GM19239 (cell line): ENCODE measurements at places on chromosomes 11 and 22.

DNA sequence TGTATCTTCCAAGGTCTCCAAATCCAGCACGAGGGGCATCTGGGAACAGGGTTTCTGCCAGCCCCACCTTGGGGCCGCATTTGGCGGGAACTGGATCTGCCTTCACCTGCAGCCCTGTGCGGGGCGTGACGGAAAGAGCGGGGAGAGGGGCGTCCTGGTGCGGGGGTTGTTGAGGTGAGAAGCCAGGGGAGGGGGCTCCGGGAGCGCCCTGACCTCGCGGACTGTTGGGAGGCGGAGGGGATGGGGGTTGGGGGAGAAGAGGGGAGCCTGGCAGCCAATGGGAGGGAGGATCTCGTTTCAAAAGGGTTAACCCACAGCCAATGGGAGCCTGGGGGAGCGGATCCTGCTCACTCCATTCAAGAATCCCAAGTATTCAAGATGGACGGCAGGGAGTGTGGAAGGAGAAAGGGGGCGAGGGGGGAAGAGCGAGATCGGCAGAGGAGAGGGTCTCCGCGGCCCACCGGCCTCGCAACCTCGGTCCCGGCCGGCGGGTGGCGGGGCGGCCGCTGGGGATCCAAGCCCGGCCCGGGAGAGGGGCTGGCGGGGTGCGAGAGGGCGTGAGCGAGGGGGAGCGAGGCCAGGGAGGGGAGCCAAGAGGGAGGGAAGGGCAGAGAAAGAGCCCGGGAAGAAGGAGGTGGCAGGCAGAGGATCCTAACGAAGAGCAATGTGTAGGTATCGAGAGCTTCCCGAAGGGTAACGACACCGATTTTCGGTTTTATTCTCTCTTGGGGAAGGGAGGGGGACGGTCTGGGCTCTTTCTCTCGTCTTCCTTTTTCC, 11.5 kb downstream of the YPEL4 start:
- DNase-seq = peak; percentile 49

GRCh38 chr22:36432592-36433317, 45.0 kb upstream of the MYH9 start:
- DNase-seq = no peak

GRCh38 chr22:43287441-43287840, 55.7 kb downstream of the SCUBE1 start:
- DNase-seq = no peak

DNA sequence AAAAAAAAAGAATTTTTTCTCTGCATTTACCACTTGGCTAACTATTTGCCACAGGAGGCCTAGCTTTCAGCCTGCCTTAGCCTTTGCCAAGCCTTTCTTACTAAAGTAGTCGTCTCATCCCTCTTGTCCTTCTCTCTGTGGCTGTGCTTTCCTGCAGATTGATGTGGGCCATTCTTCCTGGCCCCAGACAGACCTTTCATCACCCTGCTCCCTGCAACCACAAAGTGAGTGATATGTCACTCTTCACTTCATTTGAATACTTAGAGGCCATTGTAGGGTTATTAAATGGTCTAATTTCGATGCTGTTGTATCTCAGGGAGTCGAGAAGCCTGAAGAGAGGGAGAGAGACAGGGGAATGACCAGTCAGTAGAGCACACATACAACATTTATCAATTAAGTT, 37.6 kb downstream of the ART5 start:
- no peak for DNase-seq

- DNase-seq = peak; percentile 33
Observed at GRCh38 chr22:30289980-30290313, 642 bp upstream of the CASTOR1 start.

- DNase-seq = no peak
Observed at GRCh38 chr22:49394116-49394785, 433.4 kb downstream of the BRD1 start.

GRCh38 chr11:20353829-20354434, 9.6 kb upstream of the HTATIP2 start:
- DNase-seq = no peak

DNA sequence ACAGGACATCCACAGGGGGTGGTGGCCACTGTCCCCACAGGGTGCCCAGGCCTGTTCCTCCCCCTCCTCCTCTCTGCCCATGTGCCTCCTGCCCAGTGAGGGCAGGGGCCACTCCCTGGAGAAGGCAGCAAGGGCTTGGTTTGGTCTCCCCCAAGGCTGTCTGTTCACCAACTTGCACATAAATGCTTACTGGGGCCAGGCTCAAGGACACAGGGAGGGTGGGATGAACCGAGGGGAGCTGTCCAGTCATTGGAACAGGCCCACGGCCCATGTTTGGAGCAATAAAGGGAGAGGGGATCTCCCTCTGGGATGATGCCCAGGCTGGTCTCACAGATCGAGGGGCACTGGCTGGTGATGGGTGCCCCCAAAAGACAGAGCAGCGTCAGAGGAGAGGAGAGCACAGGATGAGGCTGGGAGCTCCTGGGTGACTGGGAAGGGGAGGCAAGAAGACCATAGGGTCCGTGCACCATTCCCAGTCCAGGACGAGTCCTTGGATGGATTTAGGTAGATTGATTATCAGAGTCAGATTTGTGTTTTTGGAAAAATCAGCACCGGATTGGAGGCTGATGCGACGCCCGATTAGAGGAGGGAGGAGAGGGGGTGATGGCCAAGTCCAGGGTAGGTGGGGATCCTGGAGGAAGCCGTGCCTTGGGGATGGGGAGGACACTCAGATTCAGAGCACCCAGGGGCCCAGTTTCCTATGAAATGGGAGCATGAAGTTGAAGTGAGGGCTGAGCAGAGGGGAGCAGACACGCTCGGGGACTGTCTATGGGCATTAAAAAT, 1.1 kb downstream of the IGLL5 start:
- DNase-seq = no peak

DNA sequence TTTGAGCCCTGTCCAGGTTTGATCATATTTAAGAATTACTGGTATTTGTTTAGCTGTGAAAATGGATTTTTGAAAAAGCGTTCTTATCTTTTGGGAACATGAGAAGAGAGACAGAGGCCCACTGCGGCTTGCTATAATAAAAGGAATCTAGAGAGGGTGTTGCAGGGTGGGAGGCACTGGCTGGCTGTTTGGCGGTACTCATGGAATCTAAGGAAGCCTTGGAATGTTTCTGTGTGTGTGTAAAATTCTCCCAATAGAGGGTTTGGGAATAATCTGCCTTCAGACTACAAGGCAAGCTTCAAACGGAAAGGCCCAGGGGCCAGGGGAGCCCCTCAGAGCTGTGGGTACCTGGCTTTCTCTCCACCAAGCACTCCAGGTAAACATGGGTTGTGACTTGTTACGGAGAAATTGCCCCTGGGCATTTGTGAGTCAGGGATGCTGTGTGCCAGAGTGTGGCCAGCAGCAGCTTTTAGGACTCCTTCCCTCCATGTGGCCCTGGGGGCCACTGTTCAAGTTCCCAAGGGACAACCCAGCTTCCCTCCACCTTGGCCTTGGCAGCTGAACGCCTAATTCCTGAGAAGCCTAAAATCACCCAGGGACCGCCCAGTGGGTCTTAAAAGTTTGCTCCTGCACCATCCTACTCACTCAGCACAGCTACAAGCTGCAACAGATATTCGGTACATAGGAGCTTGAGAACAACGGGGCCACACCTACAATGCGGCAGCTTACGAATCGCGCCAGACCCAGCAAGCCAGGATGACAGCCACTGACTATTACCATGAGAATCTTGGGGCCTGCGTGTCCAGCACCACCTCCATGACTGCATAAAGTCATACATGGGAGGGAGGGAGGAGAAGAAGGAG, 14.1 kb upstream of the SYT8 start:
- DNase-seq = no peak

- no peak for DNase-seq
Observed at GRCh38 chr11:110835106-110835505, 122.9 kb upstream of the ARHGAP20 start.

DNA sequence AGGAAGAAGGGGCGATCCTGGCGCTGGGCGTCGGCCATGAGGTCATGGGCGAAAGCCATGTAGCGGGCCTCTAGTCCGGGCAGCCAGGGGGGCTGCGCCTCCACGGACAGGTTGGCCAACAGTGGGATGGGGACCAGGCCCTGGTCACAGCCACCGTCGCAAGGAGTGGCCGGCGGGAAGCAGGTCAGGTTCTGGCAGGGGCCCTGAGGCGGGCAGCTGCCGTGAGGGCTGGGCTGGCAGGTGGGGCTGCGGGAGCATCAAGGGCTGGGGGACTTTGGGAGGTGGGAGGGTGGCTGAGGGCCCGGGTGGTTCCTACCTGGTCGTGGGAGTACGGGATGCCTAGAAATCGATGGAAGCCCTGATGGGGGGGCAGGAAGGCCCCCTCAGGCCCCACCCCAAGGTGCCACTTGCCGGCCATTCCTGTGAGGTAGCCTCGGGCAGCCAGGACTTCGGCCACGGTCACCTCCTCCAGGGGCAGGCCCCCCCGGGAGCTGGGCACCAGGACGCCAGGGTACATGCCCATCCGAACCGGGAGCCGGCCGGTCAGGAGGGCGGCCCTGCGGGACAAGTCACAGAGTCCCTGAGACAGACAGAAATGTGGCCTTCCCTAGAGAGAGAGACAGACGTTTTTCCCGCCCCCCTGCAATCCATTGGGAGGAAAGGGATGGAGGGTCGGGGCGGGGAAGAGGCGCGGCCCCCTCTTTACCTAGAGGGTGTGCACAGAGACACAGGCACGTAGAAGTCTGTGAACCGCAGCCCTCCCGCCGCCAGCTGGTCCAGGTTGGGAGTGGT, 906 bp downstream of the ARSA start:
- no peak for DNase-seq

DNA sequence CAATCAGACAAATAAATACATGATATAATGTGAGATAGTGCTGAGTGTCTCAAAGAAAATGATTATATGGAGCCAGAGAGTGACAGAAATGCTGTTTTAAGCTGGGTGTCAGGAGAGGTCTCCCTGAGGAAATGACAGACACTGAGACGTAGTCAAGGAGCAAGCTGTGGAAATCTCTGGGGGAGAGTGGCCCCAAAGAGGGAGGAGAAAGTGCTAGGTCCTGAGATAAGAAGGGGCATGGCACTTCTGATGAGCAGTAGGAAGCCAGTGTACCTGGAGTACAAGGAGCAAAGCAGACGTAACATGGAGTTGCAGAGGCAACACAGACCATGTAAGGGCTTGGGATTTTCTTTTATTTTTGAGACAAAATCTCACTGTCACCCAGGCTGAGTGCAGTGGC, 38.8 kb downstream of the ZNF202 start:
- no peak for DNase-seq

DNA sequence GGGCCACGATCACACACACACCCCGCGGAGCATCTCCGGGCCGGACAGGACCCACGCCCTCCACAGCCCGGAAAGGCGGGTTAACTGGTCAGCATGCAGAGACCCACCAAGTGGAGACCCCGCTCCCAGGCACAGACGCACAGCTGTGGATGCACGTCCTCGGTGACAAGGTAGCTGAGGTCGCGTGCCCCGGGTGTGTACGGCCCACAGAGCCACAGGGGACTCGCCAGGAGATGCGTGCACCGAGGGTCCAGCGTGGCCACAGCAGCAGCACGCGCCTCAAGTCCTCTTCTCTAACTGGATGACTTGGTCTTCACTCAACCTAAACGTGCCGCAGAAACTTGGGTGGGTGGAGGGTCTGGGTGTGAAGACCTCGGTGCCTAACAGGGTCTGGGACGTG, 5.5 kb downstream of the H19 start:
- DNase-seq = no peak

GRCh38 chr22:27801202-27801615, 347 bp downstream of the MN1 start:
- no peak for DNase-seq

GRCh38 chr22:20604776-20605221, 97.4 kb downstream of the MED15 start:
- DNase-seq = no peak

DNA sequence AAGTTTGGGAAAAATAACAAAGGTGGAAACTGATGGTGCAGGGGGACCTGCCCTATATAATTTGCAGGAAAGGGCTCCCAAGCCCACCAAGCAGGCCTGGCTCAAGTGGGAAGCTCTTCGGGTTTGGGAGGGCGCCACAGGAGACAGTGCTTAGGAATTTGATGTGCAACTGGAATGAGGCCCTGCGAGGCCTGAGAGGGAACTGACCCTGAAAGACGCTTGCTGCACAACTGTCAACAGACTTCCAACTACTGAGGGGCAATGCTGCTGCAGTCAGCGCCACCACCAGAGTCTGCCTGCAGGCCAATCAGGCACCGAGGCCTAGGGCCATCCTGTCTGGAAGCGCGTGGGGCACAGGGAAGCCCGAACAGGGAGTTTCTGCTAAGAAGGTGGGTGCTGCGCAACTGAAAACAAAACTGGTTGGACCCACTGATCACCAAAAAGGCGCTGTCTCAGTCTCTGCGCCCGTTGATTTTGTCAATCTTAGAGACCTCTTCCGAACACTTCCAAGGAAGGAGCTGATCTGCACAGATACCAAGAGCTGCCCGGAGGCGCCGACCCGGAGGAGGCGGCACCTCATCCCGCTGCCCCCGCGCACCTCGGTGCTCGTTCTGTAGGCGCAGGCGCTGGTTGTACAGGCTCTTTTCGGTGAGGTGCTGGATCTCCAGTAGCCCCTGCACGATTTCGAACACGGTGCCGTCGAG, 667 bp downstream of the DGCR6L start:
- DNase-seq = no peak

DNA sequence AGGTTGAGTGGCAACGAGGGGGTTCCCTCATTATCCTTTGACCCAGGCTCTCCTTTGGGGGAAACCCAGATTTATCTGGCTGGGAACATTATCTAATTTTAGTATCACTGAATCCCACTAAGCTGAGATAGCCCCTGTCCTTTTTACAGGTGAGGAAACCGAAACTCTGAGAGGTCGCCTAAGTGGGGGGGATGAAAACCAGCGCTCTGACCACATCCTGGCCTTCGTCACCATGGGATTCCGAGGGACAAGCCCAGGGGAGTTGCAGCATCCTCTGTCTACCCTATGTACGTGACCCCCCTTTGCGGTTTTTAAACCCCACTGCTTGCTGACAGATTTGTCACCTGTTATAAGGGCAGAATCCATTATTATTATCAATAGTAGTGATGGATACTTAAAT, 61.0 kb downstream of the ISX start:
- no peak for DNase-seq

DNA sequence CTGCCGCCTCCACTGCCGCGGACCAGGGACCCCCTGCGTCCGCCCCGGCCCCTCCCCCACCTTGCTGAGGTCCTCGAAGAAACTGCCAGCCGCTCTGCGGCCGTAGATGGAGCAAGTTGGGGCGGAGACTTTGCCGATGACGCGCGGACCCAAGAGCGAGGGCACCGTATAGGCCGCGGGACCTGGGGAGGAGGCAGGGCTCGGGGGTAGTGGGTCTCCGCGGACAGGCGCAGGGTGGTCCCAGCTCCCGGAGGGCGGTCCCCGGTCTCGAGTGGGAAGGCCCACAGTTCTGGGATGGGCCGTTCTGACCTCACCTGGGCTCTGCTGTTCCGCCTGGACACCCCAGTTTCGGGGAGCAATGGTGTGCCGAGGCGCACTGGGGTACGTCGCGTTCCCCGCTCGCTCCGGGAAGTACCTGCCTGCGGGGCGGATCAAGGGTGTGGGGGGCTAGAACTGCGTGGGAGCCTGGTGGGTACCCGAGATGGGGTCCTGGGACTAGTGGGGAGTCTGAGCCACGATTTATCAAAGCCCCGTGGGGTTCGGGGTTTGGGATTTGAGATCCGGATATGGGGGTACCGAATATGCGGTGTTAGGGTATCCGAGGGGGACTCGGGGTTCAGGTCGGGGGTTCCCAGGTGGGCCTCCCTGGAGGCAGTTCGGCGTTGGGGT, 1.2 kb upstream of the TYMP start:
- DNase-seq = no peak
